Cortex of kidney (tissue), 1 donor: ENCODE measurements at places on chromosomes 13 and 19.

GRCh38 chr19:48879025-48879637, 6.9 kb downstream of the PPP1R15A start:
- DNase-seq = no peak

DNA sequence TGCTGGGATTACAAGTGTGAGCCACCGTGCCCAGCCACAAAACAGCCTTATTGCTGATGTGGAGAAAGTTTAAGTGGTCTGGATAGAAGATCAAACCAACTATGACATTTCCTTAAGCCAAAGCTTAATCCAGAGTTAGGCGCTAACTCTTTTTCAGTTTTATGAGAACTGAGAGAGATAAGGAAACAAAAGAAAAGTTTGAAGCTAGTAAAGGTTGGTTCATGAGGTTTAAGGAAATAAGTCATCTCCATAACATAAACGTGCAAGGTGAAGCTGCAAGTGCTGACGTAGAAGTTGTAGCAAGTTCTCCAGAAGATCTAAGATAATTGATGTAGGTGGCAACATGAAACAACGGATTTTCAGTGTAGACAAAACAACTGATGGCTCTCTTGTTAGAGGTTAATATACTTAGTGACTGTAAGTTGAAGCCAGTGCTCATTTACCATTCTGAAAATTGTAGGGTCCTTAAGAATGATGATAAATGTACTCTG, 41.6 kb downstream of the ZMYM2 start:
- DNase-seq = no peak

DNA sequence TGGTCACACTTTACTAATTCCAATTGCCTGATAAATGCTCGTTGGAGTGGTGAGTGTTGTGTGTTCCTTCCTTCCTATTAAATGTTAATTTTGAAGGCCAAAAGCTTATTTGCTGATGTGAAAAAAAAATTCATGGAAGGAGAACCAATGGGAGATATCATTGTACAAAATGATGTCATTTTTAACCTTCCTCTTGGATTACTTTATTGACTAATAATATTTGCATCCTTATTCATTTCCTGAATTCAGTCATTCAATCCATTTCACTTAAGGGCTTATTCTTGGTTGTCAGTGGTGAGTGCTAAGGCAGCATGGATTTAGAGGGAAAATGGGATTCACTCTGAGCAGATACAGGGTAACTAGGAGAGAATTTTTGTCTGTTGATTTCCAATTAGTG, 216.0 kb upstream of the HTR2A start:
- DNase-seq = no peak

DNA sequence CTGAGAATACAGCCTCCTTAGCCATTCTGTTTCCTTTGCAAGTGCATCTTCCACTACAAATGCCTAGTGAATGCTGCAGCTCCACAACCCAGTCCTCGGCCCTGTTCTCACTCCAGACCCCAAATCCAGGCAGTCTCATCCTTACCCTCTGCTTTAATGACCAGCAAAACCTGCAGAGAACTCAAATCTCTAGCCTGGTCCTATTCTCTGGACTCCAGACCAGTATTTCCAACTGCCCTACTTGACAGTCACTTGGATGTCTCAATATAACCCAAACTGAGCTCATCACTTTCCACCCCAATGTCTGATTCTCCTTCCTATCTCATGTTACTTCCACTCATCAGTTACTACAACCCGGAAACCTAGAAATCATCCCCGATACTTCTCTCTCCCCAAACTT, 2.6 kb upstream of the EBPL start:
- no peak for DNase-seq

DNA sequence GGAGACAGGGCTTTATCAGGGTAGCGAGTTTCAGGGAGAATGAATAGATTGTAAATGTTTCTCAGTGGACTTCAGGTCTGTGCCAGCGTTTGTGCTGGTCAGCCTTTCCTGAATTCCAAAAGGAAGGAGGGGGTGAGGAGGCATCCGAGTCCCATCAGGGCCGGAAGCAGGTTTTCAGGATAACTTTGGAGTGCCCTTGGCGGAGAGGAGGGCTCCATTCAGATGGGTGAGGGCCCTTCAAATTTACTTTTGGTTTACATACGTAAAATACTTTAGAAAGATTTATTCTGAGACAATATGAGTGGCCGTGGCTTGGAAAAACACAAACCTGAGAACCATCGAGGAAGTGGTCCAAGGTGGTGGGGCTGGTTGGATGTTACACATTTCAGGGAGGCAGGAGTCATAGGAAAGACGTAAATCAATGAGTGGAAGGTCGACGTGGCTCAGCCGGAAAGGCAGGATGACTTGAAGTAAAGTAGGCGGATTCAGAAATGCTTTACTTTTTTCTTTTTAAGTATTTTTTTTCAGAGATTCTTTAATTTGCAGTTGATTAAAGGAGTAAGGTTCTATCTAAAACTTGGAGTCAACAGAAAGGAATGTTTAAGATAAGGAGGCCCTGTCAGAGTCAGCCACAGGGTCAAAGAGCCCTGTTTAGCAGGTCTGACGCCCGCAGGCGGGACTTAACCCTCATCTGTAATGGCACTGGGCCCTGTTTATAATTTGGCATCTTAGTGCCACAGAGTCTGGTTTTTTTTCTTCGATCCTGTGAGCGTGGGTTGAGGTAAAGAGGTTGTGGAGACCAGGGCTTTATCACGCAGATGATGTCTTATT, 32.8 kb downstream of the ATP11A start:
- no peak for DNase-seq

DNA sequence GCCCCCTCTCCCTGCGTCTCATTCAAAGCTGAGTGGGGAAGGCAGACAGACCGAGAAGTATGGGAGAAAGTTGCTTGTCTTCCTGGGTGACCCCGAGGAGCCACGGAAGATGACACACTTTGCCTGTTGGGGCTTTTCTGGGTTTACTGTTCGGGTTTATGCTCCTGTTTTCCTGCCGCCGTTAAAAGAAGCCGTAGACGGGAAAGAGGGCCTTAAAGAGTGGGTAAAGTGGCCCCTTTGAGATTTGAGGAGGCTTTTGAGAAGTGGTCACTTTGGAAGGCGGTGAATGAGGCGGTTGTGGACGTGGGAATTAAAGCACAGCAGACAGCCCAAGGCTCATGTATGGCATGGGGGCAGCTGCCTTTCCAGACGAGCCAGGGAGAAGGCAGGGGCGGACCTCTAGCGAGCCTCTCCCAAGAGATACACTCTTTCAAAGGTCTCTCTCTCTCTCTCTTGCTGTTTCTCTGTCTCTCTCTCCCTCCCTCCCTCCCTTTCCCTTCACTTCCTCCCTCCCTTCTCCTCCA, 493 bp upstream of the LHFPL6 start:
- DNase-seq = no peak

DNA sequence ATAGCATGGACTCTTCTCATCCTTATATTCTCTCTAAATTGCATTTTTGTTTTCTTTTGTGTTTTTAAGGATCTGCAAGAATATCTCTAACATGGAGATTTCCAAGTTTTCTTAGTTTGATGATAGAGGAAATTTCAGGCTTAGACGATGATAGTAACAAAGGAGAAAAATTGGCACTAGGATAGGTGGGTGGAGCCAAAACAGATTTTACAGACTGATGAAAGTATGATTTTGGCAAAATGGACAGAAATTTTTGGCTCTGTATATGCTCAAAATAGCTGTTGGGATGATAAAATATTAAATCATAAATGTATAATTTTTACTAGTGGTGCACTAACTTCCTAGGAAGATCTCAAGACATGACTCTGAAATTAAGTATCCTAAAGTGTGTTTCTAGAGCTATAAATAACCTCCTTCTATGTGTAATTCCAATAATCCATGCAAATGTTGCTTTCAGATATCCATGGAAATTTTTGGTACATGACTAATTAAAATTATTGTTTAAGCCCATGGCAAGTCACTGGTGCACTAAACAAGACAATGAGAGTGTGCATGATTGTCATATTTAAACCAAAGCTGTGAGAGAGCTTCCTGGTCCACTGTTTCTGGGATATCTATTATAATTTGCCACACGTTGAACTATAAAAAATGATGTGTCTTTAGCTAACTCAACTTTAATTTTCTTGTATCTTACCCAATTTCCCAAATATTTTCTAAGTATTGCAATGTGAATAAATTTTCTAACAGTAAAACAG, 55.8 kb upstream of the NBEA start:
- no peak for DNase-seq

DNA sequence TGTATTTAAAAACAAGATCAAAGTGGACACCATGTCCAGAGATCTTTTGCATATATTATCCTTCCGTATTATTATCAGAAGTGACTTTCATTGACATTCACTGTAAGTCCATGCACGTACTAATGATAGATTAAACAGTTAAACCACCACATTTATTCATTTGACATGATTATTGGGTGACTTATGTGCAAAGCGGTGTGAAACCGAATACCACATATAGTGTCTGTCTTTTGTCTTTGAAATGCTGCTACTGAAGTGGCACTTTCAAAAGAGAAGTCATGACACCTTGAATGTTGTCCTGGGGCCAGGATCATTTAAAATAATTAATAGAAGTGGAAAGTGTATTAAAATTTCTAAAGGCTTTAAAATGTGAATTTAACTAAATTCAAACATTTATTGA, 100.1 kb downstream of the ERCC5 start:
- no peak for DNase-seq

DNA sequence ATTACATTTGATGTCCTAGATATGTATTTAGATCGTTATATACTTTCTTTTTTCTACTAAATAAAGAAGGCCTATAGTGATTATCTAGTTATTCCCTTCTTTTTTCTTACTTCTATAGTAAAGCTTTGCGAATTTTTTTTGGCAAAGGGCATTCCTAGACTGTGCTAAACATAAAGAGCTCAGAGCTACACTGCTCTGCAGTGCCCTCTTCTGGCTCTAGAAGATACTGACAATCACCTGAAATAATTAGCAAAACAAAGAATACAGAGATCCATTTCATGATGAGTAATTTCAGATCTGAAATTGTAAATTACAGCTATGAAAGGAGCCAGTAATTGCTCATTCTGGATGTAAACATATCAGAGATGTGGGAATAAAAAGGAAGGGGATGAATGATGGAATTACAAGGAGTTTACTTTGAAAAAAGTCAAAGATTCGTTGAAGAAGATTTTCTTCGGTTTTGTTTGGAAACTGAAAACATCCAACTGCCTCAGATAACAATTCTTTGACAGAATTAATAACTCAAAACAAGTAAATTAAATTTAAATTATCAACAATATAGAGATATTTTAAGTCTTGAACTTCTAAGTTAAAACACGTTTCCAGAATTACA, 288.5 kb downstream of the NALCN start:
- no peak for DNase-seq

DNA sequence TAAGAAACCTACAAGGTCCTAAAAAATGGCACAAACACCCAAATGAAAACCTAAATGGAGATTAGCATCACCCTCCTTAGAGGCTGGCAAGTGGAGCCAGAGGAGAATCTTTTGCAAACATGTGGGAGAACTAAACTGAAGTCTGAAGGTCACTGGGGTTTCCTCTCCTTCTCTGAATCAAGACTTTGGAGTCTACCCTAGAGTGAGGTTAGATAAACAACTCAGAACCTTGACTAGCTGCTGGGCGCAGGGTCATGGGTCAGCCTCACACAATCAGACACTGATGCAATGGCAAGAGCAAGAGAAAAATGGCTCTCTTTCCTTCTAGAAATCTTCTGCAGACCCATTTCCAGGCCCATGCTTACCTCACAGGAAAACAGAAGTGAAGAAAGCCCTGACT, 165.8 kb downstream of the KCTD12 start:
- DNase-seq = no peak
